LoVo (cell line): ENCODE measurements at places on chromosomes 12 and 14.

GRCh38 chr14:55650992-55651391 lies 71.0 kb downstream of the KTN1 start:
- no peak for DNase-seq

DNA sequence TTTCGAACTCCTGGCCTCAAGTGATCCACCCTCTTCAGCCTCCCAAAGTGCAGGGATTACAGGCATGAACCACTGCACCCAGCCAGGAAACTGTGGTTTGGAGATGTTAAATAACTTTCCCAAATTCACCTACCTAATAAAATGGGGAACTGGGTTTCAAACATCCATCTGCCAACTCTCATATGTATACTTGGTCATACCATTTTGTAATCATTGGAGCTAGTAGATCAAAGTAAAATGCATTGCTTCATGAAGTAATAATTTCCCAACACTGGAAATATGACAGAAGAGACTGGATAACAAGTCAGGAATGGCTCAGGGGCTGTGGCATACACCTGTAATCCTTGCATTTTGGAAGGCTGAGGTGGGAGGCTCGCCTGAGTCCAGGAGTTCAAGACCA lies 5.3 kb upstream of the HECTD1 start:
- no peak for DNase-seq

DNA sequence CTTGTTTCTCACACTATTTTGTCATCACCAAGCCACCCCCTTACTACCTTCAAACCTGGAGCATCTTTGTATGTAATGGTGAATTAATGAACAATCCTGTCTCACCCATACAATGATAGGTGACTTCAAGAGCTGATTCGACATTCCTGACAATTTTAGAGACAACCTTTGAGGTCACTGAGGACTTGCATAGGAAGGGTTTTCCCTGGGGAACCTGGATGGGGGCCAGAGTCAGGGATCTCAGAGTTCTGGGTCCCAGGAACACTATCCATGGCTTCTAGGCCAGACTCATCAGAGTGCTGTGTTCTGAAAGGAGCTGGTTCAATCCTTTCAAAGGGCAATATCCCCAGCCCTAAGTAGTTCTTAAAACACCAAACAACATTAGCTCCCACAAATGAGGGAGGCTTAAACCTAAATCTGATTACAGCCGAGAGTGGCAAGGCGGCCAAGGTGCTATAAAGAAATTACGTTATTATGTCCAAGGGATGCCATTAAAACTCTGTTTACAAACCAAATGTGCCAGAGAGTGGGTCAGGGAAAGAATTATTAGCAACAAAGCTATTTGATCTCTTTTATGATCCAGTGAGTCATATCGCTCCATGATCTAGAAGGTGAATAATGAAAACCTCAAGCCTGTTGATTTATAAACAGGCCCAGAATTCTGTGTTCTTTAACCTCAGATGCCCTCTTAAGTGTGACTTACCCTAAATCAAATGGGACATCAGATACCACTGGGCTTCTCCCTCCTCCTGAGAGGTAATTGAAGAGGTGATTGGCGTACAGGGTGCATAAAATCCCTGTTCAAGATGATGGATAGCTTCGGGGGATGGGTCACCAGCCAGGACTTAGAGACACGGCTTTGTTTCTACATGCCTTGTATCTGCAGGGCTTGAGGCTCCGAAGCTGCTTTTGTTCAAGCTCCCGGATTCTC lies 230.2 kb upstream of the TBX3 start:
- DNase-seq: peak; percentile 89

DNA sequence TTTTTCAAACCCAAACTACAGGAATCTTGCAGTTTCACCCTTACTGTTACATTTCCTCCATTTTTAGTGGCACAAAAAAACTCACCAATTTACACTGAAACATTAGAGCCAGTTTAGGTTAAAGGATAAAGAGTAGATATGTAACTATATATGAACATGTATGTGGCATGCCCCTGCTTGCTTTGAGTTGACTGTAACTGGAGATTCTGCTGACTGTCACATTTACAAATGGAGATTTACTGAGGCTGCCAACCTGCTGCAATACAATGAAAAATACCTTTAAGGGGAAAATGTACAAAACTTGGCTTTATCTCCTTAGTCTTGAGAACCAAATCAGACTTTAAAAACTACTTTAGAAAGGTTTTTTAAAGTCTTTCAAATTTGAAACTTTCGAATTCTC lies 28.3 kb downstream of the STON2 start:
- no peak for DNase-seq

GRCh38 chr12:49824895-49825294 lies 3.3 kb downstream of the NCKAP5L start:
- no peak for DNase-seq

DNA sequence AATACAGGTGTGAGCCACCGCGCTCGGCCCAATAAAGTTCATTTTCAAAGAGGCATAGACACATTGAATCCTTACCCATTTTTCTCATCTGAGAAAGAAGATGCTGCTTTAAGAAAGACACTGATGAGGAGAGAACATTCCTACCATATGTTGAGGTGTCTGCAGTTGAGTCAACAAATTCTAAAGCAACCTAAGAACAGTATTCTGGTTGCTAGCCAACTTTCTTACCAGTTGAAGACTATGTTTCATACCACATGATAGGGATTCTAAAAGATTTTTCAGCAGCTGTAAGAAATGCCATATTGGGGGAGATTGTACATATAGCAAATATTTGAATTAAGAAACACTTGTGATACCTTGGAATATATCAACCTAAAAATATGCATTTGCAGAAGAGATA lies 160.1 kb downstream of the SRGAP1 start:
- DNase-seq: no peak

GRCh38 chr12:88982694-88983093 lies 369.6 kb downstream of the DUSP6 start:
- no peak for DNase-seq

DNA sequence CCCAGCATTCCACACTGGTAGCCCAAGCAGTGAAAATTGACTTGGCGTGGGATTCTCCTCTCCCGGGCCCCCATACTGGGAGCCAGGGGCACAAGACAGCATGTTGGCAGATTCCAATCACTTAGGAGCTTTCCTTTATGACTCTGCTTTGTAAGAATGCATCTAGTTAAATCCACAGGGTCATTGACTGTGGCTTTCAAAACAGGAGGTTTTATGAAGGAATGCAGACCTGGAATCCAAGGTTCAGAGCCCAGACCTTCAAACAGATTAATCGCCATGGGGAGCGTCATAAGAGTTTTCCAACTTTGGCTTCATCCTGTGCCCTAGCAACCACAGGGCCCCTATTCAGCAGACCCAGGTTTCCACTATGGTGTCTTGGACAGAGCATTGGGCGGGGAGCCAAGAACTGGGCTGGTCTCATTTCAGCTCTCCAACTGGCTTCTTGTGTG lies 76.4 kb upstream of the RMST start:
- peak; percentile 35 for DNase-seq

- no peak for DNase-seq
These were observed 3.9 kb downstream of the HOXC5 start for GRCh38 chr12:54036620-54037359.

- peak; percentile 25 for DNase-seq
These were observed 89.4 kb downstream of the ATP23 start for GRCh38 chr12:58030566-58031279.

DNA sequence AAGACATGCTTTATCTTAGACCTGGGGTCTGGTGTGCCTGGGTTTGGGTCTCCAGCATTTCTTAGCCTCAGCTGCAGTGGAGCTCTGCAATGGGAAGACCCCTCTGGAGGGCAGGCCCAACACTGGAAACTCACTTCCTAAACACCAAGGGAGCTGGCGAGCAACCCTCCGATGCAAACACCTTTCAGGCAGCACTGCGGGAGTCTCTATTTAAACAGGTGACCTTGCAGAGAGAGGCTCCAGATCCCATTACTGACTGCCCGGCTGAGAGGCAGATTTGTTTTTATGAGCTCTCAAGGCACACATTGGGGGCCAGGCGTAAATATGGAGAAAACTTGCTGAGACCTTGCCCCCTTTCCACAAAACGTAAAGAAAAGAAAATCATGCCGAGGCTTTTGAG lies 195.5 kb downstream of the PAX9 start:
- DNase-seq: no peak

DNA sequence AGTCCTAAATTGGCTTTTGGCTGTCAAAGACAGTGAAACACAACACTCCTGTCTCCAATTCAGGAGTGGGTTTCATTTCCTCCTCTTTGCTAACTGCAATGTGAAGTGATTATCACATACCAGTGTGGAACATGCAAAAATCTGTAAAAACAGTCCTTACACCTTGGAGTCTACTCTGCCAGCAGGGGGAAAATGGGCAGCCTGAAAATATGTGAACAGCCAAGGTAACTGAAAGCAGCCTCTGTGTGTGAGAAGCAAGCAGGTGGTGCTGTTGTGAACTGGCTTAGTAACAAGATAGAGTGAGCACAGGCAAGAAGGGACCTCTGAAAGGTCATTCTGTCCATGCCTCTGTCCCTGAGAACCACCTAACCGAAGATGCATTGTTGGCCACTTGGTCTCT lies 6.0 kb downstream of the PRMT8 start:
- no peak for DNase-seq

GRCh38 chr12:12542286-12542685 lies 20.4 kb downstream of the DUSP16 start:
- DNase-seq: no peak

DNA sequence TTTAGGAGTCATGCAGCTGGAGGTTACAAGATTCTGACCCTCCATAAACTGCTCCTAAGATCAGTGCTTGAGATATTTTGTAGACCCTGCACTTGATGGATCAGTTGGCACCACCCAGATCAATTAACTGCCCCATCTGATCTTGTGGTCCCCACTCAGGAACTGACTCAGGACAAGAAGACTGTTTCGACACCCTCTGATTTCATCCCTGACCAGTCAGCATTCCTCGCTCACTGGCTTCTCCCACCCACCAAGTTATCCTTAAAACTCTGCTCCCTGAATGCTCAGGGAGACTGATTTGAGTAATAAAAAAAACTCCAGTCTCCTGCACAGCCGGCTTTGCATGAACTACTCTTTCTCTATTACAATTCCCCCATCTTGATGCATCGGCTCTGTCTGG lies 360.2 kb downstream of the GALC start:
- DNase-seq: no peak

- DNase-seq: no peak
These were observed 1.5 kb upstream of the EP400 start for GRCh38 chr12:131948166-131948712.

- DNase-seq: no peak
These were observed 412.6 kb downstream of the MDGA2 start for GRCh38 chr14:47262801-47263200.
